Activated CD4-positive, alpha-beta T cell treated with anti-CD3 and anti-CD28 coated beads, Interleukin-2, amount 50 U/mL, for 1 hour (primary cell): ENCODE measurements at places on chromosomes 12 and 14.

DNA sequence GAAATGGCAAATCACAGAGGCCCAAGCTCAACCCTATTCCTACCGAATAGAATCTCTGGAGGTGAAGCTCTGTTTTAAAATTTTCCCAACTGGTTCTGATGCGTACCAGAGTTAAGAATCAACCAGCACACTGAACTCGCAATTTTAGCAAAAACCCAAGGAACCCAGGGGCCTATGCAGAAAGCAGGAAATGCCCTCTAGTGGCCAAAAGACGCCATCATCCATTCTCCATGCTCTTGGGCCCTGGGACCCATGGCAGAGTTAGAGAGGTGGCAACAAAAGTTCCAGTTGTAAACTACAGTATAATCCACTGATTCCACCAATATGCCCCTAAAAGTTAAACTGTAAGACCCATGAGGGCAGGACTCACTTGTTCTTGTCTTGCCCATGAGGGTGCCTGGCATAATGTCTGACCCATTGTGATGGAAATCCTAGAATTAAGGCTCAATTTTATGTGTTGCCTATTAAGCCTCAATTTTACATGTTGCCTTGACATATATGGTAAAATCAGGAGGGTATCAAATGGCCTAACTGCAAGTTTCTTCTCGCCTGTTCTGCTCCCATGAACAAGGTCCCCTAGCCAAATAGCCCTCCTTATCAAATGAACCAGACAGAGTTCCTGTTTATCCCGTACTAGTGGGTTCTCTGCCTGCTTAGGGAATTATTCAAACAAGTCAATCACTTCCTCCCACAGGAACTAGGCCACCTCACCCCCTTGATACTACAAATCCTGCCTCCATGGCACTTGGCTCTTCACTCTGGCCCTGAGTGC is 137.5 kb upstream of the CPM start:
- peak; percentile 51 for DNase-seq

DNA sequence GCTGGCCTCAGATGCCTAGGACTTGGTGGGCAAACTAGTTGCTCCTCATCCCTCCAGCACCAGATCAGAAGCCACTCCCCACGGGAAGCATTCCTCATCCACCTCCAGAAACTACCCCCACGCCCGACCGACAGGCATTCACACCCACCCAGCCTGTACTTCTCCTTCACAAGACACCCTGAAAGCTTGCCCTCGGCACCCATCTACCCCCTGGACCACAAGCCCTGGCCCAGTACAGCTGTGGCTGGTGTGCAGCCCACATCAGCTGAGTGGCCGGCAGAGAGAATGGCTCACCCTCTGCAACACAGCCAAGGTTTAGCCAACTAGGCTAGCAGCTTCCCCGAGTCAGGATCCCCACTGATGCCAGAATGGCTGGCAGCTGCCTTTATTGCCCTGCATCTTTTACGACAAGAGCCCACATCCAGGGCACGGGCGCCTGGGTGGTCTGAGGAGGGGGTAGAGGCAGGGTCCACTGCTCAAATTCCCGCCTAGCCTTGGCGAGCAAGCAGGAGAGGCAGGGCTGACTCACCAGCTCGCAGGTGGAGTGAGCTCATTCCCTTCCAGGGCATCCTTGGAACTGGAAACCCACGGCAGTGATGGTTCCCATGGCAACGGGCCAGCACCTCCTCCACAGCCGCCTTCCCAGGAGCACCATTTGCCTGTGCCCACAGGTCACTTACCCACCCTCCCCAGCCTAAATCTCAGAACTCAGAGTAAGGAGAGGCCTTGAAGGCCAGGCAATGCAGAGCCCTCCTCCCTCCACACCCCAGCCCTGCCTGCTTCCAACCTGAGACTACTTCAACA is 17.1 kb downstream of the ACTN1 start:
- DNase-seq, result no peak

DNA sequence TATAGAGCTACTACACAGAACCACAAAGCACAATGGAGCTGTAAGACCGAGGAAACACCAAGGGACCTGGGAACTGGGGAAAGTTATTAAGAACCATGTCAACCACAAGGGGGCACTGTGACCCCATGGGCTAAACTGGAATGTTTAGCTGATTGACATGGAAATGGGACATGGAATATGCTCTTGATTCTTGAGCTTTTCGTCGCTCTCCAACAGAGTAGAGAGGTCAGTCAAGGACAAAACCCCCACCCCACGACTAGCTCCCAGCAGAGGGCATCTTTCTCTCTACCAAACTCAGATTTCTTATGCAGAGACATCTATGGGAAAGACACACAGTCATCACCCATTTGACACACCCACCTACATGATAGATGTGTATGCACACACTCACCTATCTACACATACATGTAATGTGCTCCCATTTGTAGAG is 10.1 kb downstream of the NDRG2 start:
- peak; percentile 83 for DNase-seq

GRCh38 chr12:23534196-23534595 is 415.3 kb downstream of the SOX5 start:
- DNase-seq, result no peak

DNA sequence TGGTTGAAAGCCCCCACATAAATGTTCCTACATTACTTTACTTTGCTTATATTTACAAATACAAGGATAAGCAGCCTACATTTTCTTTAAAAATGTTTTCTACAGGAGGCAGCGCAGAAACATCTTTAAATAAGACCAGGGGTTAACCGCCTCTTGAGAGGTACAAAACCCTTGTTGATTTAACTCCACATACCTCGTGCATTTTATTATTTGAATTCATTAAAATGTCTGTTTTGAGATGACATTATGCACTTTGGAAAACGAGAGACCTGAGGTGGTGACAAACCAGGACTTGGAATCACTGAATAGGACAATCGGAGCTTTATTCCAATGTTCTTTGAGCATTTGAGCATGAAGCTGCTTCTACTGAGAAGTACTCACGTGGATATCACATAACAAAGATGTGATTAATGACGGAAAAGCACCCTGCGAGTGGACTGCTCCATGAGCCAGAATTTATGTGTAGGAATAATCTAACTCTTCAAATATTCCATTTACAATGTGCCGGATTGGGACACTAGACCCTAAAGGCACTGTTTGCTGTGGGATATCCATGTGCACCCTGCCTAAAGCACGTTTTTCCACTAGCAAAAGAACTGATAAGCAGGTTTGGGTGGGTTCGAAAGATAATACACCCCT is 746 bp upstream of the DUSP16 start:
- DNase-seq, result no peak
